Activated CD4-positive, alpha-beta T cell treated with anti-CD3 and anti-CD28 coated beads, Interleukin-2, Interleukin-6, amounts not matched to agents 100 ng/mL and 50 ng/mL, durations not matched to agents 16 hours and 8 hours (primary cell): ENCODE measurements at places on chromosomes 11 and 22.
A peak's percentile ranks its signal among the peaks of the same experiment; 100 is the strongest.

DNA sequence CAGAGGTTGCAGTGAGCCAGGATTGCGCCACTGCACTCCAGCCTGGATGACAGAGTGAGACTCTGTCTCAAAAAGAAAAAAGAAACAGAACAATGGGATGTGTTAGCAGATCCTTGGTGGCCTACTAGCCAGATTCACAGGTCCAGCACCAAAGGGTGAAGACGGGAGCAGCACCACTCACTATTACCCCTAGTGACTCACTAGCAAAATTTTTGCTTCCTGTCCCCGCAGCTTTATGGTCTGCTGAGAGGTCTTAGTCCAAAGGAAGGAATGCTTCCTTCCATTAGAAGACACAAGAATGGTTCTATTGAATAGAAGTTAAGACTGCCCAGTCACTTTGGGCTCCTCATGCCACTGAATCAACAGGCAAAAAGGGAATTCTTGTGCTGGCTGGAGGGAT lies 35.9 kb upstream of the NUP50 start:
- no peak for DNase-seq

DNA sequence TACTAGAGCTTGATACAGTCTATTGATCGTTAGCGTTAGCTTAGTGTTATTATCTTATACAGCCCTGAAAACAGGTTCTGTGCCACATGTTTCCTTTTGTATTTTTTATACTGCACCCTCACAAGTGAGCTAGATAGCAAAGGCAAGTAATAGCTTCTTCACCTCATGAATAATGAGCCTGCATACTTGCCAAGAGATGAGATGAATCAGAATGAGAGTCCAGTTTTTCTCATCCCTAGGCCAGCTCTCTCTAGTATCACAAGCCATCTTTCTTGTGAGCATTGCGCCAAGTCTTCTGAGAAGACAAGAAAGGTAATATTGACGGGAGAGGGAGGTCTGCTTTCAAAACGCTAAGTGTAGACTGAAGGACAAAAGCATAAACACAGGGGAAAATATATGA lies 8.7 kb upstream of the CARD18 start:
- no peak for DNase-seq

- DNase-seq: no peak
Measured at GRCh38 chr11:35751664-35752061, 89.1 kb downstream of the TRIM44 start.

- no peak for DNase-seq
Measured at GRCh38 chr22:28710576-28711191, 30.9 kb downstream of the CHEK2 start.

- DNase-seq: peak; percentile 93
Measured at GRCh38 chr11:48006301-48006992, 26.1 kb downstream of the PTPRJ start.

DNA sequence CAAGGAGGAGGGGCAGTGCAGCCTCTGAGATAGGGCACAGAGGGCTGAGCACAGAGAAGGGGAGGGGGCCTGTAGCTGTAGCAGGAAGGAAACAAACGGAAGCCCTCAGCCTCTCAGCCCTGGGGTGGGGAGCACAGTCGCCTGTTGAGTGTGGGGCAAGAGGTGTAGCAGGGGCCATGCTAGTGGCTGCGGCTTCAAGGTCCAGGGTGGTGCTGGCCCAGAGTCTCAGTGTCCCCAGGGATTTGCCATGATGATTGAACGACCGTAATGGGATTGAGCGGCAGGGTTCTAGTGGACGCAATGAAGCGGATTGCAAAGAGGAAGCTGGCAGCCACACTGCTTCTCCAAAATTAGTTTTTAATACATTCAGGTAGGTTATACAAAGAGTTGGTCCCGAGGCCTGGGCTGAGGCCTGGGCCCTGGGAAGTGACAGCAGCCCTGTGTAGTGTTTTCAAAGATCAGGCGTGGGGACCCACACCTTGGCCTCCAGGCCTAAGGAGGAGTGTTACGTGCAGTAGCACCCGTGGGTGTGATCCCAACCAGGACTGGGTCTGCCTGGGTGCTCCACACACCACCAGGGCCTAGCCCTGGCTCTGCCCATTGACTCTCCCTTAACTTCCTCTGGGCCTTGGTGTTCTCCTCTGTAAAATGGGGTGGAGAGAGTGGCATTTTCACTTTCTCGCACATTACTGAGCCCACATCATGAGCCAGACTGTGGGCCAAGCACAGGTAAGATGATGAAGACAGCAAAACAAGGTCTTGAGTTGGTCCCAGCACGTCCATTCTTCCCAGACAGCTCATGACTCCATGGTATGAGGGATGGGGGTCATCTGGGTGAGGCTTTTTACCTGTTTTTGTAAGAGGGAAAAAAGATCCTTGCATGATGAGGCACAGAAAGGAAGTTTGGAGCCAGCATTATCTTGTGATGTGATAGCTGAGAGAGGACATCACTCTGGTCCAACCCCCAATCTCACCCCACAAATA lies 13.1 kb downstream of the LRRC32 start:
- DNase-seq: no peak

DNA sequence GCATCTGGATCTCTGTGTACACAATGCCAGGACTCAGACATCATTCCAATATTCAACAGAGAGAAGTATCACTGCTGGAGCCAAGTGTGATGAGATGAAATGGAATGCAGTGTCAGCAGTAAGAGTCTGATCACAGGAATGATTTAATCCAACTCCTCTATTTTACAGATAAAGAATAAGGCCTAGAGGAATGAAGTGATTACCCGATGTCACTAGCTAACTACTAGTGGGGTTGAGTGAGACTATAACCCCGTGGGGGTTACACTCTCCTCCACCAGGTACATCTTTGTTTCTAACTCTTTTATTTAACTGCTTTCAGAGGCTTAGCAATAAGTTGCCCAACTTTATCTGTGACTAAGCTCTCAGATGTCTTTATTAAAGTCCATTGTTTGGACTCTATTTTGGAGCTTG lies 94.2 kb upstream of the FAT3 start:
- no peak for DNase-seq

GRCh38 chr11:8777907-8778767 lies 95.5 kb downstream of the RPL27A start:
- no peak for DNase-seq

GRCh38 chr22:40721266-40721665 lies 42.0 kb downstream of the MCHR1 start:
- no peak for DNase-seq

GRCh38 chr22:38398609-38399461 lies 56.2 kb downstream of the KCNJ4 start:
- DNase-seq: peak; percentile 90

DNA sequence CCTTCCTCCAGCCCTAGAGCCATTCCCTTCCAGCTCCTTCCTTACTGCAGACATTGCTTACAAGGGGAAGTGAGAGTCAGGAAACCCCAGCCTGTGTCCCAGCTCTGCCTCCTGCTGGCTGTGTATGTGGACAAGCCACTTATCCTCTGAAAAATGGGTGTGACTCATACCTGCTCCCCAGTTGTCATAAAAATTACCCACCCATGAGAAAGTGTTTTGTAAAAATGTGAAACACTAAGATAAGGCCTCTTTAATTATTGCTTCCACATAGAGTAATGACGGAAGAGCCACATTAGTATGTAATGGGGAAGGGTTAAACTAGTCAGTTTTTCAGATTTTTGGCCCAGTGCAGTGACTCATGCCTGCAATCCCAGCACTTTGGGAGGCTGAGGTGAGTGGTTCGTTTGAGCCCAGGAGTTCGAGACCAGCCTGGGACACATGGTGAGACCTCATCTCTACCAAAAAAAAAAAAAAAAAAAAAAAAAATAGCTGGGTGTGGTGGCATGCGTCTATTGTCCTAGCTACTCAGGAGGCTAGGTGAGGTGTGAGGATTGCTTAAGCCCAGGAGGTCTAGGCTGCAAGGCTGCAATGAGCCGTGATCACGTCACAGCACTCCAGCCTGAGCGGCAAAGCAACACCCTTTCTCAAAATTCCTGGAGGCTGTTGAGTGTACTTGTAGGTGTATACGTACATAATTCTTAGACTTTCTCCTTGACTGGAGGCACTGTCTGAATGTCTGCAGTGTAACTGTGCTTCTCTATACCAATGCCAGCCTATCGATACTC lies 84.9 kb downstream of the CTTN start:
- no peak for DNase-seq

DNA sequence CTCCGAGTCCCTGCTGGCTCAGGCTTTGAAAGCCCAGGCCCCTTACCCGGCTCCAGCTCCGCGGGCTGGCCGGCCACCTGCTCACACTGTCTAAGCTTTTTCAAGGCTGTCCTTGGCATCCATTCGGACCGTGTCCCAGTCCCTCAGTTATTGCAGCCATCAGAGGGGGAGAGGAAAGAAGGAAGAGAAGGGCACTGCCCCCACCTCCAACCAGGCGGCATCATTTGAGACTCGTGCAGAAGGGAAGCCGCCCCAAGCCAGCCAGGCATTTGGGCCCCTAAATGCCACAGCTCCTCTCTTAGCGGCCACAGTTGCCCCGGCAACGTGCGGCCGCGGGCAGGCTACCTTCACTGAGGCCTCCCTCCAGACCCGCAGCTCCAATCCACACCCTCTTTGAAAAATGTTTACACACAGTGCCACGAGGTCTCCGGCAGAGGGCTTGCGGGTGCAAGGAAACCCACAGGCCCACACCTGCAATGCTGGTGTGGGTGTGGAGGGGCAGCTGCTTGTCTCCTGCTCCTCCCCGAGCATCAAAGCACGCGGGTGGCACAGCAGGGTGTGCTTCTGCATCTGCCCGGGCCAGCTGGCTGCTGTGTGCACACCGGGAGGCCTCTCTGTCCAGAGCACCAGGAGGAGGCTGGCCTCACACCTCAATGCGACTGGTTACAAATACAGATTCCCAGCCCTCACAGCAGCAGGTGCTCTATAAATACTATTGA lies 124.4 kb downstream of the CTTN start:
- no peak for DNase-seq

- no peak for DNase-seq
Measured at GRCh38 chr11:41878095-41878494, 418.6 kb upstream of the LRRC4C start.

DNA sequence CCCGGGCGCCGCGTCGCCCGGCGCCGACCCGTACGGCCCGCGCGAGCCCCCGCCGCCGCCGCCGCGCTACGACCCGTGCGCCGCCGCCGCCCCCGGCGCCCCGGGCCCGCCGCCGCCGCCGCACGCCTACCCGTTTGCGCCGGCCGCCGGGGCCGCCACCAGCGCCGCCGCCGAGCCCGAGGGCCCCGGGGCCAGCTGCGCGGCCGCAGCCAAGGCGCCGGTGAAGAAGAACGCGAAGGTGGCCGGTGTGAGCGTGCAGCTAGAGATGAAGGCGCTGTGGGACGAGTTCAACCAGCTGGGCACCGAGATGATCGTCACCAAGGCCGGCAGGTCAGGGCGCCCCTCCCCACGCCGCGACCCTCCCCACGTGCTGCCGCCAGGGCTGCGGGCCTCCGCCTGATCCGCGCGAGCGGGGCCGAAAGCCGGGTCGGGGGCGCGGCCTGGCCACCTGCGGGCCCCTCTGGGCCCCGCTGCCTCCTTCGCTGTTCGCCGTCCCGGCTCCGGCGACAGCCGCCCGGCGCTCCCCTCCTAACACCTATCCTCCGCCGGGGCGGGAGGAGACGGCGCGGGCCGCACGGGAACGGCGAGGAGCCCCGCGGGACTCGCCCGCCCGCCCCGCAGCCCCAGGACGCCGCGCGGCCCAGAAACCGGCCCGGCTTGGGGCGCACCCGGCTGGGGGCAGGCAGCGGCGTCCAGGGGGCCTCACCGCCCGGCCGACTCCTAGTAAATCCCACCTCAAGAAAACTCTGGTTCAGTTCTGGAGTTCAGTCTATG lies 560 bp downstream of the TBX1 start:
- DNase-seq: no peak

- no peak for DNase-seq
Measured at GRCh38 chr11:104844451-104844850, 53.8 kb downstream of the CASP12 start.

DNA sequence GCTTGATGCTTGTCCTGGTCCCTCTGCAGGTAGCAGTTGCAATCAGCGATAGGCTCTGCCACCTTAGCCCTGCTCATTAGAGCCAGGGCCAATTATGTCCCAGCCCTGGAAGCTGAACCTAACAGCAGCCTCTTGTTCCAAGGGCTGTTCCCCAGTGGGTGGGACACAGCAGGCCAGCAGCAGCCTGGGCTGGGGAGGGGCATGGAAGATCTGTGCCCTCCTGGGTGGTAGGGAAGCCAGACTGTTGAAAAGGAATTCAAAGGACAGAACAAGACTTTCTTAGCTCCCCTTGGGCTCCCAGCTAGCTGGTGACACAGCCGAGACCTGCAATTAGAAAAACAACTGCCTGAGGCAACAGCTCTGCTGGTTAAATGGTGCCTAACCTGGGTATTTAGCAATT lies 17.4 kb downstream of the DRD2 start:
- no peak for DNase-seq

GRCh38 chr11:118343981-118344515 lies at the start of gene CD3G:
CD3G (plus strand) TSS chr11:118344344; CDS start chr11:118344424, 80 bp downstream.
- DNase-seq: peak; percentile 89

DNA sequence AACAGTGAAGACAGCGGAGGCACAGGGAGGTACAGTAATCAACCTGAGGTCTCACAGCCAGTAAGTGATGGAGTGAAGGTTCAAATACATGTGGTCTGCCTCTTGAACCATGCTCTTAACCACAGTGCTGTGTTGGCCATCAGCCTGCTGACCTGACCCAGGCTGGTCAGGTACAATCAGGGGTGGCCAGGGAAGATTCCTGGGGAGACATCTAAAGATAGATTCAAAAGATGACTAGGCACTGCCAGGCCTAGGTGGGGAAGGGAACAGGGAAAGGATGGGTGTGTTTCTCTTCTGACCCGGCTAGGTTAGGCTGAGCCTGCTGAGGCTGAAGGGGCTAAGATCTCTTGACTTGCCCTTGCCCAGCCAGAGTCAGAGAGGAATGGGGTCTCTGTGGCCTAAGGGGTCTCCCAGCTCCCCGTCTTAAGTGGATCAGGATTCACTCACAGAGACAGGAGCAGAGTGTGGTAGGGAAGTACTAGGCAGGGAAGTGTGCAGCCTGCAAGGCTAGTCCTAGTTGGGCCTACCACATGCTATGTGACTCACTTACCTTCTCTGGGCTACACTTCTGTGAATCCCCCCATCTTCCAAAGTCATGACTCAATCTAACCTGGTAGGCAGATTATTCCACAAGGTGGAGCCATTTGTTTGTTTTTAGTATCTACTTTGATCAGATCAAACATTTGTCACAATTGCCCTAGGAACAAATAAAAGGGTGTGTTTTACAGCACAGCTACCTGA lies 10.4 kb upstream of the SREBF2 start:
- DNase-seq: peak; percentile 69
